NCI-H187 treated with DMSO at 0.1 percent for 48 hours (cell line): ENCODE measurements at places on chromosomes 6 and 20.

GRCh38 chr20:7693761-7694160, 246.5 kb downstream of the HAO1 start:
- no peak for DNase-seq

GRCh38 chr6:26426691-26427450, 13.4 kb upstream of the BTN3A3 start:
- no peak for DNase-seq

GRCh38 chr6:4965562-4966389, 38.1 kb downstream of the RPP40 start:
- DNase-seq: no peak

DNA sequence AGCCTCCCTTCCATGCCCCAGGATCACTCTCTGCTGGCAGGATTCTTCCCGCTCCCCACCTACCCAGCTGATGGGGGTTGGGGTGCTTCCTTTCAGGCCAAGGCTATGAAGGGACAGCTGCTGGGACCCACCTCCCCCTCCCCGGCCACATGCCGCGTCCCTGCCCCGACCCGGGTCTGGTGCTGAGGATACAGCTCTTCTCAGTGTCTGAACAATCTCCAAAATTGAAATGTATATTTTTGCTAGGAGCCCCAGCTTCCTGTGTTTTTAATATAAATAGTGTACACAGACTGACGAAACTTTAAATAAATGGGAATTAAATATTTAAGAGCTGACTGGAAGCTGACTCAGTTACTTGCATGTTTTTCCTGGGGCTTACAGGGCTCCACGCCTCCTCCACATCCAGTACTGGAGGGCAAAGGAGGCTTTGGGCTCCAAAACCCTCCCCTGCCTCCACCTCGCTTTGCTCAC, 24.3 kb upstream of the FANCE start:
- no peak for DNase-seq

- DNase-seq: no peak
These were observed 145.3 kb downstream of the VEGFA start for GRCh38 chr6:43915208-43915869.
